Naive thymus-derived CD4-positive, alpha-beta T cell (primary cell): ENCODE measurements at places on chromosomes 11 and 22. TPM values are rescaled to one million over a fixed set of nuclear protein-coding genes. Genes with fewer than 3 reads are reported as not detected.

DNA sequence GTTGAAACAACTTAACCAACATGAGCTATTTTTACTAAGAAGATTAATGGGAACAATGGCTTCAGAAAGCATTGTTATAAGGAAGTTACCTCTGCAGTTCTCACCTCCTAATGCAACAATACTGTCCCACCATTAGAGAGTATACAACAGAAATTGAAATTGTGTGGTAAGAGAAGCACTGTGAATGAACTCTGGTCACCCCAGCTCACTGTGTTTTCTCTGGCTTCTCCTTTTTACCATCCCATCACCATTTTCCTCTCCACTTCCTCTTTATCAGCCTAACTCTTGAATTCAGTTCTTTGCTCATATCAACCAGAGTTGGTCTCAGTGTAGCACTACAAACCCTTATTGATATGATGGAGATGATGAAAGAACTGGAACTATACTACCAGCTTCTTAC is 138.0 kb upstream of the POU2AF2 start:
- no peak for DNase-seq

Gene AGBL2
- polyA plus RNA-seq, result 0.33 TPM

Gene CDHR5
- not detected for polyA plus RNA-seq

DNA sequence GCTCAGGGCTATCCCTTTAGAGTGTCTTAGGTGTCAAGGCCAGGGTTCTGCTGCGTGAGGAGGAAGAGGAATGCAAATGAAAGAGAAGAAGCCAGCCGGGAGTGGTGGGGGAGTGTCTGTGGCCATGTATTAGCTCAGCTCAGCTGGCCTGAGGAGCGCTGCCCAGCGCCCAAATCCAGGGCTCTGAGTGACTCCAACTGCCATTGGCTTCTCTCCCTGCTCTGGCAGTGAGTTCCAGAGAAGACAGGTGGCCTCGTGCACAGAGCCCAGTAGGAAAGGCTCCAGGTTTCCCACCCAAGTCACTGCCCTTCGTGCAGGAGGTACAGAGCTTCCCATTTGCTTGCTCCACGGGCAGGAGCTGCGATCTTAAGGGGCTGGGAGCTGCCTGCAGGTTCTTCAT is 302.0 kb downstream of the KIRREL3 start:
- DNase-seq, result no peak

Gene OR52H1
- not detected for polyA plus RNA-seq

DNA sequence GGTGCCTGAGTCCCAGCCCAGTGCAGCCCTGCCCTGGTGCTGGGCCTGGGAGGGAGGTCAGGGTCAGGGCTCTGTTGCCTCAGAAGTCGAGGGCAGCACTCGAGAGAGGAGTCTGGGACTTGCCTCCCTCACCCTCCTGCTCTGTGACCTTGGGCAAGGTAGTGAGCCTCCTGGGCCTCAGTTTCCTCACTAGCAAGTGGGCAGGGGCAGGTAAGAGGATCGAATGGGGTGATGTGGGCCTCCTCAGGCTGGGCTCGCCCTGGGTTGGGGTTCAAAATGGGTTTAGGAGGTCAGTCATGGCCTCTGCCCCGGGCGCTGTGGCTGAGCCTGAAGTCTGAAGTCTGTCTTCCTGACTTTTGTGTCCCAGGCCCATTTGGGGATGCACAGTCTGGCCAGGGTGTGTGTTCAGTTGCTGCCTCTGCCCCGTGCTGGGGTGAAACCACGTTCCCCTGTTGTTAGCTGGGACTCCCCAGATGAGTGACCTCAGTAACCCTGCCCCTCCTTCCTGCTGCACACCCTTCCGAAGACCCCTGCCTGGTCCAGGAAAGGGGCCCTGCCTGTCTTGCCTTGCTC is 40.9 kb upstream of the CELSR1 start:
- no peak for DNase-seq

GRCh38 chr11:117715801-117716200 is 81.2 kb downstream of the DSCAML1 start:
- DNase-seq, result no peak

GRCh38 chr11:83020942-83021779 is 50.5 kb downstream of the RAB30 start:
- DNase-seq, result no peak

GRCh38 chr11:75200051-75200450 is 40.5 kb upstream of the TPBGL start:
- DNase-seq, result no peak

Gene YPEL1
- 1.5 TPM for polyA plus RNA-seq

- peak; percentile 50 for DNase-seq
Measured at GRCh38 chr11:1870721-1871466, 18.0 kb downstream of the LSP1 start.

- DNase-seq, result no peak
Measured at GRCh38 chr11:117479372-117479771, 151.7 kb downstream of the CEP164 start.

GRCh38 chr11:31582697-31583096 is 73.1 kb downstream of the ELP4 start:
- no peak for DNase-seq

Gene KRTAP5-1
- not detected for polyA plus RNA-seq

GRCh38 chr11:6693342-6694228 is 10.4 kb upstream of the MRPL17 start:
- peak; percentile 37 for DNase-seq

DNA sequence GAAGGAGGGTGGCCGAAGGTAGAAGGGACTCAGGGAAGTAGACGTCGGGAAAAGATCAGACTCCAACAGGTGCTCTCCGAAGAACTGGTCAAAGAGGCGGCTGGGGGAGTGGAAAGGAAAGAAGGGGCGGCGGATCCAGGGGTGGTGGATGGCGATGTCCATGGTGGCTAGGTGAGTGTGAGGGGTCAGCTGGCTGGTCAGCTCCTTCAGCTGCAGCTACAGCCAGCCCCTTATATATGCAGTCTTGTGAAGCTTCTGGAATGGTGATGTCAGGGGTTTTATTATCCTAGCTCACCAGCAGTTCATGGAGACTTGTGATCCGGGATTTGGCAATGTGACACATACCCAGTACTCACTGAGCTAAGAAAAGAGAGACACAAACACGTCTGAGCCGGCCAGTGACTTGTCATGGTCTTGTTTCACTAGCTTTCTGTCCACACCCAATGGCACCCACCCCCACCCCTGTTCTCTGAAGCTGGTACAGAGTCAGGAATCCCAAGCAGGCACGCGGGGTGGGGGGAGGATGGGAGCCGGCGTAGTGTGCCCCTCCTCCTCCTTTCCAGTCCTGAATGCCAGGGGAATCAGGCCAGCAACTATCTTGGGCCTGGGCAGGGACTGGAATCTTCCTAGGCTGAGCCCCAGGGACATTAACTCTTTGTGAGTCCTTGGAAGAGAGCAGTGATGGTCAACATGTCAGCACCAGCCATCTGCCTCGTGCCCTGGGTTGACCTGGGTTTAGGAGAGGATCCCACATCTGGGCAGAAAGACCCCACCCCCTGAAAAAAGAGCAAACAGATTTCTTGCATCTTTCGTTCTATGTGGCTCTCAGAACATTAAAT is at the start of gene CRYAB:
TSS of gene CRYAB (minus strand) at position 208 of the 839 bp plus-strand sequence. CDS start at position 162, 46 bp downstream.
- DNase-seq, result no peak

GRCh38 chr22:47171441-47172221 is 409.2 kb downstream of the TBC1D22A start:
- DNase-seq, result no peak

DNA sequence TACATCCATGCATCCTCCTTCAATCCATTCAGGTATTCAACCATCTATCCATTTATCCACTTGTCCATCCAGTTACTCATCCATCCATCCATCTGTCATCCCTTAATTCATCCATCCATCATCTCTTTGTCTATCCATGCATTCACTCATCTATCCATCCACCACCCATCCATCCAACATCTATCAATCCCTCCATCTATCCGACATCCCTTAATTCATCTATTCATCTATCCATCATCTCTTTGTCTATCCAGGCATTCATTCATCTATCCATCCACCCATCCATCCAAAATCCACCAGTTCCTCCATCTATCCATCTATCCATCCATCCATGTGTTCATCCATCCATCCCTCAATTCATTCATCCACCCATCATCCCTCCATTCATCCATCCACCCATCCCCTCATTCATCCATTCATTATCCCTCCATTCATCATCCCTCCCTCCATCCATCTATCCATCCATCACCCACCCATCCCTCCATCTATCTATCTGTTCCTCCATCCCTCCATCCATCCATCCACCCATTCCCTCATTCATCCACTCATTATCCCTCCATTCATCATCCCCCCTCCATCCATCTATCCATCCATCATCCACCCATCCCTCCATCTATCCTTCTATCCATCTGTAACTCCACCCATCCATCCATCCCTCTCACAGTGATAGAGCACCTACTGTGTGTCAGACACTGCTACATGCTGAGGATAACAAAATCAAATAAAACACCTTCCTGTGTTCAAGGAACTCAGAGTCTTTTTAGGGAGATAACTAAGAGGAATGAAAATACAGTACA is 1.5 kb upstream of the MB start:
- no peak for DNase-seq

Gene SLC22A9
- polyA plus RNA-seq, result not detected

Gene IGLL1
- not detected for polyA plus RNA-seq

DNA sequence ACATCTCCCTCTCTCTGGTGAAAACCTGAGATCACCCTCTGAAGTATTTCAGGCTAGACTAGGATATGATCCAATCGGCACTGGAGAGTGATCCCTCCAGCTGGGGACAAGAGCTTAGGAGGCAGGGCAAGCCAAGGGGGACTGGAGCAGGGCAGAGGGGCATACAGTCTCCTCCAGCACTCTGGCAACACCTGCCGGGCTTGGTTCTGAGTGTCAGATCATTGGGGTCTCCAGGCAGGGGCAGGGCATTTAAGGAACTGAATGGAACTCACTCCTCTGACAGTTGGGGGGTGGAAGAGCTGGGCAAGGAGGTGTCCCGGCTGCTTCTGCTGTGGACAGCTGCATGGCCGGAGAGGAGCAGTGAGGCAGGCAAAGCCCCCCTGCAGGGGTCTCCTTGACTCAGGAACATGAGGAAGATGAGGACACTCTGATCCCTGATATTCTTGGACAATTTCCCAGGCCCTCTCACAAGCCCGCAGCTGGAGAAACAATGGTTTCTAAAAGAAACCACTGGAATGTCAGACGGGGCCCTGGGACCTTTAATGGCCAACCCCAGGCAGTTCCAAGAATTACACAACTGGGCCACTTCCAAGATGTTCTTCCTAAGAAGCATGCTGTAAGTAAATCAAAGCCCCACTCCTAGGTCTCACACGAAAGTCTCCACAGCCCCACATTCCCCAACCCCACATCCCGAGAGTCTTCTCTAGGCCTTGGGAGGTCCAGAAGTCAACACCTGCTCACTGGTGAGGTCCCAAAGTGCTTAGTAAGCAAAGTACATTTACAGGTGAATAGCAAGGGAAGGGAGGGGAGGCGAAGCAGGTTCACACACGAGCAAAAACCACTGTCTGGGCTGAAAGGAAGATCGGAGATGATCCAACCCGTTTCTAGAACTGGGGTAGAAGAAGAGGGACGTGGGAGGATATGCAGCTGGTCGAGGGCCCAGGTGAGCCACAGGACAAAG is 1.2 kb upstream of the CCDC86 start:
- DNase-seq, result no peak

DNA sequence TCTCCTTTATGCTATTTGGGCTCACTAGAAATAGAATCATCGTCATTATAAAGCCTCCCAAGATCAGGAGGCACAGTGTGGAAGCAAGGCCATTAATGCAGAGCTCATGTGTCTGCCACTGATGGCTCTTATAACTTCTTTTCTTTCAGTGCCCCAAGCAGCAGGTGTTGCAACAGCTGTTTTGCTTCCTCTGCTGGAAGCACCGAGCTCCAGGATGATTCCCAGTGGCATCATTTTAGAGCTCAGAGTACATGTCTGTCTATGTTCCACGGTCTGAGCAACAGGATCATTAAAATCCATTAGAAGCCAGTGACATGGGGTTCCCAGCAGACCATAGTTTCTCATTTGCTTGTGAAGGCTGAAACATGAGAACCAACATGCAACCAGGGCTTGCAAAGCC is 803.0 kb upstream of the FAT3 start:
- DNase-seq, result no peak

GRCh38 chr11:116641561-116642045 is 131.2 kb downstream of the BUD13 start:
- no peak for DNase-seq

Gene KIRREL3
- not detected for polyA plus RNA-seq
